Progenitor cell of endocrine pancreas (in vitro differentiated cells): ENCODE measurements at places on chromosomes 1 and 21. TPM values are rescaled to one million over a fixed set of nuclear protein-coding genes. Genes with fewer than 3 reads are reported as not detected.

DNA sequence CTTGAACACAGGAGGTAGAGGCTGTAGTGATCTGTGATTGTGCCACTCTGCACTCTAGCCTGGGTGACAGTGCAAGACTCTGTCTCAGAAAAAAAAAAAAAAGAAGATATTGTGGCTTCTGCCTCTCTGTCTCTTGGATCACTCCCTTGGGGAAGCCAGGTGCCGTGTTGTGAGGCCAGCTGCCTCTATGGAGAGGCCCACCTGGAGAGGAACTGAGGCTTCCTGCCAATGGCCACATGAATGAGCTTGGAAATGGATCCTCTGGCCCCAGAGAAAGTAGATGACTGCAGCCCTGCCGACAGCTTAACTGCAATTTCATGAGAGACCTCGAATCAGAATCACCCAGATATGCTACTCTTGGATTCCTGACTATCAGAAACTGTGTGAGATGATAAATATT is 19.7 kb upstream of the AK2 start:
- no peaks in the 10 kb centered on the region for H3K4me1 ChIP-seq
- H3K4me3 ChIP-seq = no peak overlapping the region
- no peak overlapping the region for H3K27ac ChIP-seq
- H3K27me3 ChIP-seq = no peaks in the 10 kb centered on the region
- no peaks in the 10 kb centered on the region for H3K36me3 ChIP-seq

- H3K4me1 ChIP-seq = peaks cover 10% of the 10 kb centered on the region
- peak overlapping the region; percentile 23 for H3K27ac ChIP-seq
- H3K36me3 ChIP-seq = peaks cover 4% of the 10 kb centered on the region
These were observed 8.4 kb upstream of the SERPINC1 start for GRCh38 chr1:173925306-173926242.

- no peaks in the 10 kb centered on the region for H3K27me3 ChIP-seq
- peak overlapping the region; percentile 81 for H3K4me3 ChIP-seq
- DNase-seq = peak; percentile 78
- H3K4me1 ChIP-seq = peaks cover 11% of the 10 kb centered on the region
- peak overlapping the region; percentile 89 for H3K27ac ChIP-seq
These were observed 486 bp downstream of the SLC27A3 start for GRCh38 chr1:153775458-153776327.

DNA sequence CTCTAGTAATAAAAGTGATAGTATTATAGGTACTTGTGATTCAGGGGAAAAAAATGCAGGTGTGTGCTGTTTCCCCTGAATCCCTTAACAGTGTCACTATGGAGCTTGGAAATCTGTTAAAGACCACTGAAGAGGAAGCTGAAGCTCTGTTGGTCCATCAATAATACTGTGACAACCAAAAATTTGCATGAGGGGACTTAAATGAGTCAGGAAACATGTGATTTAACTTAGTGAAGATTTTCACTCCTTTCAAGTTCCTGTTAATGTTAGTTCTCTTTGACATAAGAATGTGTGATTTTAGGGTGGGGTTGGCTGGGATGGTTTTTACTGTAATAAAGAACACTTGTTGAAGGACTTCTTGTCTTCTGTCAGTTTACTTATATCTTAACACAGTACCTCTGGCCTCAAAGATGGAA is 32.0 kb downstream of the VANGL2 start:
- H3K4me1 ChIP-seq = peaks cover 2% of the 10 kb centered on the region
- peaks cover 4% of the 10 kb centered on the region for H3K36me3 ChIP-seq
- no peak overlapping the region for H3K4me3 ChIP-seq
- H3K27ac ChIP-seq = peak overlapping the region; percentile 49

GRCh38 chr1:3274972-3275371 is 179.5 kb upstream of the ARHGEF16 start:
- peaks cover 25% of the 10 kb centered on the region for H3K4me1 ChIP-seq
- no peak for DNase-seq
- H3K4me3 ChIP-seq = no peak overlapping the region
- peak overlapping the region; percentile 67 for H3K27ac ChIP-seq
- H3K36me3 ChIP-seq = peaks cover 1% of the 10 kb centered on the region

DNA sequence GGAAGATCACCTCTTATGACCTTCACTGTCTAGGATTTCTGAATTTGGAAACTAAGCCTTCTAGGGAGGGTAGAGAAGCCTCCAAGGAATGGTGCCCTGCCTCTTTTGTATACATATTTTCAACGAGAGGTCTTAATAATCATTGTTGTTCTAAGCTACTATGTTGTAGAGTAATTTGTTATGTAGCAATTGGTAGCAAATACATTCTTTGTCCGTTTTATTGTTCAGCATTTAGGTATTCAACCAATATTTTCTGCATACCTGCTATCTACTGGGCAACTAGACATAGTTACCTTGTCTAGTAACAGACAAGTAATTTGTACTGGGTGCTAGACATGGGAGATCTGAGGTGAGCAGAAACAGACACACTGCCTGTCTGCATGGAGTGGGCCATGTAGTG is 20.8 kb upstream of the NCF2 start:
- no peak for DNase-seq
- H3K4me3 ChIP-seq = no peak overlapping the region
- H3K27me3 ChIP-seq = peaks cover 6% of the 10 kb centered on the region
- no peak overlapping the region for H3K27ac ChIP-seq
- no peaks in the 10 kb centered on the region for H3K36me3 ChIP-seq

GRCh38 chr1:78721136-78721535 is 71.5 kb downstream of the IFI44 start:
- H3K27me3 ChIP-seq = no peaks in the 10 kb centered on the region
- H3K4me3 ChIP-seq = no peak overlapping the region
- no peaks in the 10 kb centered on the region for H3K36me3 ChIP-seq

- peaks cover 17% of the 10 kb centered on the region for H3K27me3 ChIP-seq
- H3K4me1 ChIP-seq = no peaks in the 10 kb centered on the region
- H3K36me3 ChIP-seq = no peaks in the 10 kb centered on the region
- no peak for DNase-seq
- no peak overlapping the region for H3K4me3 ChIP-seq
These were observed 164.8 kb downstream of the KCNJ6 start for GRCh38 chr21:37751268-37751975.

The CASQ2 gene
- not detected in 2 replicates for total RNA-seq

GRCh38 chr21:16250273-16250672 is 520.5 kb downstream of the USP25 start:
- H3K27ac ChIP-seq = no peak overlapping the region
- H3K27me3 ChIP-seq = no peaks in the 10 kb centered on the region
- DNase-seq = no peak
- no peaks in the 10 kb centered on the region for H3K36me3 ChIP-seq
- H3K4me1 ChIP-seq = no peaks in the 10 kb centered on the region

GRCh38 chr1:211517006-211517405 is 25.0 kb upstream of the RD3 start:
- H3K36me3 ChIP-seq = no peaks in the 10 kb centered on the region
- H3K4me1 ChIP-seq = peaks cover 7% of the 10 kb centered on the region
- H3K4me3 ChIP-seq = no peak overlapping the region
- no peak overlapping the region for H3K27ac ChIP-seq

GRCh38 chr1:12528021-12528852 is 89.8 kb downstream of the DHRS3 start:
- H3K36me3 ChIP-seq = no peaks in the 10 kb centered on the region
- H3K4me1 ChIP-seq = peaks cover 36% of the 10 kb centered on the region
- H3K27me3 ChIP-seq = no peaks in the 10 kb centered on the region
- peak overlapping the region; percentile 33 for H3K27ac ChIP-seq
- DNase-seq = no peak
- H3K4me3 ChIP-seq = no peak overlapping the region

- H3K4me3 ChIP-seq = peak overlapping the region; percentile 39
- H3K27ac ChIP-seq = peak overlapping the region; percentile 54
- peaks cover 13% of the 10 kb centered on the region for H3K4me1 ChIP-seq
- H3K36me3 ChIP-seq = no peaks in the 10 kb centered on the region
These were observed 165.1 kb upstream of the CACNA1E start for GRCh38 chr1:181318022-181318857.

GRCh38 chr1:229643996-229644745 is 18.1 kb downstream of the URB2 start:
- H3K4me1 ChIP-seq = no peaks in the 10 kb centered on the region
- no peak overlapping the region for H3K27ac ChIP-seq
- H3K4me3 ChIP-seq = no peak overlapping the region

The HOOK1 gene
- 51.2 and 56.1 TPM in 2 replicates for total RNA-seq

DNA sequence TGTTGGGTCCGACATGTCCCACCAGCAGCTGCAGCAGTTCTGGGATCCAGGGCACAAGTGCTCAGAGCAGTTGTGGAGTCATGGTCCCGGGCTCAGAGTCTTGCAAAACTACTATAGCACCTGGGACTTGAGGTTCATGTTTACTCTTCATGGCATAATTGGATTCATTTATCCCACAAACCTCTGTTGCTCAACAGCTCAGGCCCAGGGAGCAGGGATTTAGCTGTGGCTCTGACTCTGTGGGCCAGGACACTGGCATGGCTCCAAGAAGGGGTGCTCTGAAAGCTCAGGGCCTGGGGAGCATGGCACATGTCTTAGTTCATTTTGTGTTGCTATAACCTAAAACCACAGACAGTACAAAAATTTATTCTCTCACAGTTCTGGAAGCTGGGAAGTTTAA is 626.7 kb upstream of the ADGRL2 start:
- H3K27ac ChIP-seq = no peak overlapping the region
- no peak overlapping the region for H3K4me3 ChIP-seq
- H3K27me3 ChIP-seq = no peaks in the 10 kb centered on the region
- no peaks in the 10 kb centered on the region for H3K4me1 ChIP-seq
- DNase-seq = no peak

DNA sequence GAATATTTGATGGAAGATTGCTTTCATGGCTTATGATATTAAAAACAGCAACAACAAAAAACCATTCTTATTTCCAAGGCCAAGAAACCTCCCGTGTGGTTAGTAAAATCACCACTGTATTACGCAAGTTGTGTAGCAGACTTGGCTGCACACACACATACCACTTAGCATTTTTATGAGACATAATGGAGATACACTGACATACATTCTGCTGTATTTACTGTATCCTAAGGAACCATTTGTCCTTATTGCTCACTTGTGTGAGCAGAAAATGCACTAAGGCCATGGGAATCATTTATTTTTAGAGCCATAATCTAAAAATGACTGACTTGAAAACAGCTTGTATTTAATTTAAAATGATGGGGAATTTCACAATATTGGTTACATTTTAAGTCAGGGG is 584 bp upstream of the C1orf141 start:
- DNase-seq = no peak
- peaks cover 2% of the 10 kb centered on the region for H3K36me3 ChIP-seq
- peaks cover 38% of the 10 kb centered on the region for H3K4me1 ChIP-seq
- no peaks in the 10 kb centered on the region for H3K27me3 ChIP-seq
- H3K4me3 ChIP-seq = no peak overlapping the region

- no peak overlapping the region for H3K4me3 ChIP-seq
- DNase-seq = no peak
- H3K27ac ChIP-seq = no peak overlapping the region
- H3K27me3 ChIP-seq = no peaks in the 10 kb centered on the region
- peaks cover 35% of the 10 kb centered on the region for H3K4me1 ChIP-seq
These were observed 274.2 kb upstream of the C1orf105 start for GRCh38 chr1:172146141-172146850.

DNA sequence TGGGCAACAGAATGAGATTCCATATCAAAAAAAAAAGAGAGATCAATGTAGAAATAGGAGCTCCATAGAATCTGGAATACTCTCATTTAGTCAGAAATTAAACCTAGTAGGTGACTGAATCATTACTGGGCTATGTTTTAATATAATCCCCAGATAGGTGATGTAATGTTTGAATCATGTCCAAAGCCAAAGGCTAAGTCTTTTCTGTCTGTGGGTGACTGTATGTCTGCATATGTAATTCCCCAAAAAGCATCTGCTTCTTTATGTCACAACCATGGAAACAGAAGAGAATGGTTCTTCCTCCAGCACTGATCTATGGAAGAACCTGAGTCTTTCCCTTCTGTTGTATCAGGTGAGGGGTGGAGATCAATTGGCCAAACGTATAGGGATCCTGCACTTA is 5.8 kb downstream of the LAMC2 start:
- no peaks in the 10 kb centered on the region for H3K4me1 ChIP-seq
- DNase-seq = no peak
- H3K27me3 ChIP-seq = peaks cover 32% of the 10 kb centered on the region
- no peak overlapping the region for H3K27ac ChIP-seq
- H3K4me3 ChIP-seq = no peak overlapping the region

GRCh38 chr1:205672970-205673369 is 7.3 kb downstream of the SLC45A3 start:
- H3K4me3 ChIP-seq = no peak overlapping the region
- H3K27ac ChIP-seq = no peak overlapping the region
- peaks cover 57% of the 10 kb centered on the region for H3K4me1 ChIP-seq
- no peaks in the 10 kb centered on the region for H3K36me3 ChIP-seq

The KRTAP10-11 gene
- not detected in 2 replicates for total RNA-seq

The SLC25A34 gene
- total RNA-seq = 5.5 and 6.0 TPM in 2 replicates

The DAB1 gene
- total RNA-seq = 4.8 and 6.8 TPM in 2 replicates

GRCh38 chr1:209657140-209657879 is 5.1 kb upstream of the LAMB3 start:
- H3K4me1 ChIP-seq = peaks cover 35% of the 10 kb centered on the region

DNA sequence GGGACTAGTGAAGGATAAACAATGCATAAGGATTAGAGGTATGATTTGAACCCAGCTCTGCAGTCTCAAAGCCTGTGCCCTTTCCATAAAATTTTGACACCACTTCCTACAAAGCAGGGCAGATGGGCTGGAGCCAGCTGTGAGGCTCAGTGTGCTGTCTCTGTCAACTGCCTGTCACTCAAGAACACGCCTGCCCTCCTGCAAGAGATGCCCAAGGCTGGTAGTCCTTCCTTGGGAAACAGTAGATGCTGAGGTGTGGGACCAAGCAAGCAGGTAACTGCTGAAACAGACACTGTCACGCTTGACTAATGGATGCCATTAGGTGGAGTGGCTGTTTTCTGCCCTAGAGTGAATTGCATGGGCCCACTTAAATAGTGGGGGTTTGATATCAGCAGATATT is 402.0 kb downstream of the PTPRU start:
- DNase-seq = peak; percentile 3
- H3K27me3 ChIP-seq = peaks cover 11% of the 10 kb centered on the region
- H3K27ac ChIP-seq = no peak overlapping the region
- peaks cover 6% of the 10 kb centered on the region for H3K4me1 ChIP-seq

The SLAMF9 gene
- not detected in 2 replicates for total RNA-seq

GRCh38 chr1:150995460-150995859 is 11.2 kb downstream of the MINDY1 start:
- no peak overlapping the region for H3K27ac ChIP-seq
- H3K27me3 ChIP-seq = no peaks in the 10 kb centered on the region
- no peak for DNase-seq
- no peak overlapping the region for H3K4me3 ChIP-seq
- no peaks in the 10 kb centered on the region for H3K4me1 ChIP-seq
